ENCODE measurements at places on chromosomes 16 and 17.
A peak's percentile ranks its signal among the peaks of the same experiment; 100 is the strongest.

DNA sequence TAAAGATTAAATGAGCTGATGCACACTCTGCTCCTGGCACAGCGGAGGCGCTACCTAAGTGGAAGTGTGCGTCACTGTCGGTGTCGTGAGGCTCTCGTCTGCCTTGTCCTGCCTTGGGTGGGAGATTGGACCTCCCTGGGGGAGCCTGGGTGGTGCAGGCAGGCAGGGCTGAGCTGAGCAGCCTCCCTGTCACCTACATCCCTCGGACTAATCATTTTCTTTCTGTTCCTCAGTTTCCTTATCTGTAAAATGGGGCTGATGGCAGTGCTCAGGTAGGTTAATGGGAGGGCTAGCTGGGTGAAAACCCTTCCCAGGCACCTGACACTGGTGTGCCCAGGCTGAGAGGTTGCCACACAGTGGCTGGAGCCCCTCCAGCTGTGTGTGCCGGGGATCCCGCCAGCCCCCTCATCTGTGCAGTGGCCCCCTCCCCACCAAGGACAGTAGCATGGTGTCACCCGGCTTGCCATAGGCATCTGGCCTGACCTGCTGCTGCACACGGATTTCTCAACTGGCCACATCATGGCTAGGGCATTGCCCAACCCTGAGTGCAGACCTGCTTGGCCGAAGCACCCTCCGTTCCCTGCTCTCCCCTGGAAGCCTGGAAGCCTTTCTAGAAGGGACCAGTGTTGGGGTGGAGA lies 4.3 kb downstream of the ADCY7 start:
- no peak for DNase-seq

- DNase-seq: peak; percentile 64
These were observed 18.0 kb upstream of the RNF135 start for GRCh38 chr17:30952638-30953393.

GRCh38 chr17:28501421-28502284 lies 4.5 kb upstream of the FOXN1 start:
- no peak for DNase-seq

- no peak for DNase-seq
These were observed 40.5 kb downstream of the FTO start for GRCh38 chr16:53744449-53744848.

All from MV-4-11 (cell line).